ENCODE measurements at places on chromosomes 3 and 15.

GRCh38 chr15:62758126-62758951, 284.2 kb upstream of the TPM1 start:
- DNase-seq, result peak; percentile 96

- peak; percentile 74 for DNase-seq
These were observed 66.3 kb downstream of the ISG20 start for GRCh38 chr15:88704791-88705768.

DNA sequence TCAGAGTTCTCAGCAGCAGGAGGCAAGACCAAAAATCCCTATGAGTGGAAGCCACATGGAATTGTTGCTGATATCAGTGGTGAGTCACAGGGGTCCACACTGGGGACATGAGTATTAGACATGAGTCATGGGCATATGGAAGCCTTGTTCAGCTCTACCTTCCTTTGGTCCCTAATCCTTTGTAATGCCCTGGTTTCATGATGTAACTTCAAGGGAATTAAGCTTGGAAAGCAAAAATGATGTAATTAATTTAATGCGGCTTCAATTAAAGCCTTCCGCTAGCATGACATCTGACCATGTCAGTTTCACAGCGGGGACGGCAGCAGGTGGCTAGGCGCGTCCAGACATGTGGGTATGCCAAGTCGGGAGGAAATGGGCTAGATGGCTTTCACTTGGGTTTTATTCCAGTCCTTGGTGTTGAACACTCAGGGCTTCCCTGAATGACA, 176.1 kb upstream of the RGMA start:
- DNase-seq, result peak; percentile 90

DNA sequence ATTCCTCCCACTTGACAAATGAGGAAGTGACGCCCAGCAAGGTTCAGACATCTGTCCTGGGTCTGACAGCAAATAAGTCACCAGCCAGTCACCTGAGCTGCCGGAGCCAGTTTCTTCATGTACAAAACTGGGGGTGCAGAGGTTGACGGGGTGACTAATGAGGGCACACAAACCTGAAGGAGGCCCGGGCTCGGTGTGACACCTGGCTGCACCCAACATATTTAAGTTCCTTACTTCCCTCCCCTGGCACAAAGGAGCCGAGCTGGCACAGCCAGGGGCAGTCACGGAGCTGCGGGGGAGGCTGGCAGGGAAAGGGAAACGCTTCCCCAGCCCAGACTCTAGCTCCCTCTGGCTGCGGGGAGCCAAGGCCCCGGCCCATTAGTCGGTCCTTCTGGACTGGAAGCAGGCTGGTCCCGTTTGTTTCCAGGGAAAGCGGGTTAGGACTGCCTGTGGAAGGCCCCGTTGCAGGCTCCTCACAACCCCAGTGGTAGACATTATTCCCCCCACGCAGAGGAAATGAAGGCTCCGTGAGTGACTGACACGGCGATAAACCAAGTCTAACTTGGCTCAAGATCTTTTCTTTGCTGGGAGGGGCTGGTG, 2.3 kb downstream of the FBXL22 start:
- DNase-seq, result peak; percentile 31

DNA sequence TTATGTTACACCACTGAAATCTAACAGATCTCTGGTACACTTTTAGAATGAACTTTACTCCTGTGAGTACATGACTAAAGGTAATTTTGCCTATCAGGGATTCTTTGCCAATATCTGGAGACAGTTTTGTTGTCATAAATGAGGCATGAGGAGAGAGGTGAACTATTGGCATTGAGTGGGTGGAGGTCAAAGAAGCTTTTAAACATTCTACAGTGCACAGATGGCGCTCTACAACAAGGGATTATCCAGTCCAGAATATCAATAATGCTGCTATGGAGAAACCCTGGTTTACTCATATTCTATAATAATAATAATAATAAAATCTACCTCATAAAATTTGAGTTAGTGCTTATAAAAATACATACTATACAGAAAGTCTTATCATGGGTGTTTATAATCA, 702.3 kb downstream of the SI start:
- no peak for DNase-seq

DNA sequence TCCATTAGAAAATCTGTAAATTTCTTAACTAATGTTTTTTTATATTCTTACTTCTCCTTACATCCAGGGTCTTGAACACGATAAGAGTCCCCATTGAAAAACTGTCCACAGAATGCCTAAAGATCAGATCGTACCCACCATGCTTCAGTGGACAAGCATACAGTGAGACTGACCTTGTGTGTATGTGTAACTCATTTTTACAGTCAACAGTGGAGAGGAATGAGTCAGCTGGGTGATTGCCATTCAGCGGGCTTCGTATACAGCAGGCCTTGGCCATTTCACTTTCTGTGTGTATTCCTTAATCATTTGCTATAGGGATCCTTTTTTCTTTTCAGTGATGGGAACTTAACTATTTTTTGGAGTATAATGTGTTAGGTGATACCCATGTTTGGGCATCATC, 10.6 kb downstream of the PARP14 start:
- peak; percentile 34 for DNase-seq

GRCh38 chr3:185270956-185271332, 17.1 kb upstream of the EHHADH start:
- no peak for DNase-seq

GRCh38 chr3:139933766-139934165, 1.2 kb upstream of the CLSTN2 start:
- no peak for DNase-seq

DNA sequence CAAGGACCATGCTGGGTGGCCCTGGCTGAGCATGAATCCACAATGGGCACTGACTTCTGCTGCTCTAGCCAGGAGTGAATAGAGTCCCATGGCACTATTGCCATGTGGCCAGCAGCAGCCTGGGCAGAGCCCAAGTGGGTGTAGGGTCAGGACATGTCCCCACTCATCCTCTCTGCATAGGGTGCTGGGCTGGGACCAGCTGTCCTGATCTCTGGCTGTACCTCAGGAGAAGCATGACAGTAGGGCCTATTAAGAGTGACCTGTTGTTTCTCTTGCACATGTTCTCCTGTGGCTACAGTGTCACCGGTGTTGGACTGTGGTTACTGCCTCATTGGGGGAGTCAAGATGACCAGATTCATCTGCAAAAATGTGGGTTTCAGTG, 46.9 kb downstream of the DLEC1 start:
- DNase-seq, result no peak

DNA sequence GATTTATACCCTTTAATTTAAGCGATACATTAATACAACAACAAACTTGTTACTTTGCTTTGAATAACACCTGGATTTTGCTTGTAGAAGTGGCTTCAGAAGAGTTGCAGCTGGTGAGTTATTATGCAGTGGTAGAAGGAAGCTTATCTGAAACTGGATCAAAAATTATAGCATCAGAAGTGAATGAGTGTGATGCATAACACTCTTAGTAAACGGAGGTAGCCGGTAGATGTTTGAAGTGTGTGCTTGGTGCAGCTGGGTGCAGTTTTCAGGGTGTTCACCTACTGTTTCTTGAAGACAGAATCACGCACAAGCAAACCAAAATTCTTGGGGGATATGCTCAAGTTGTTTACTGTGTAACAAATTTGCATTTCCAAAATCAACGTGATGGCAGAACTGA, 103.1 kb downstream of the MITF start:
- no peak for DNase-seq

- peak; percentile 64 for DNase-seq
These were observed 106.3 kb upstream of the RNU6-1 start for GRCh38 chr15:67945951-67946700.

DNA sequence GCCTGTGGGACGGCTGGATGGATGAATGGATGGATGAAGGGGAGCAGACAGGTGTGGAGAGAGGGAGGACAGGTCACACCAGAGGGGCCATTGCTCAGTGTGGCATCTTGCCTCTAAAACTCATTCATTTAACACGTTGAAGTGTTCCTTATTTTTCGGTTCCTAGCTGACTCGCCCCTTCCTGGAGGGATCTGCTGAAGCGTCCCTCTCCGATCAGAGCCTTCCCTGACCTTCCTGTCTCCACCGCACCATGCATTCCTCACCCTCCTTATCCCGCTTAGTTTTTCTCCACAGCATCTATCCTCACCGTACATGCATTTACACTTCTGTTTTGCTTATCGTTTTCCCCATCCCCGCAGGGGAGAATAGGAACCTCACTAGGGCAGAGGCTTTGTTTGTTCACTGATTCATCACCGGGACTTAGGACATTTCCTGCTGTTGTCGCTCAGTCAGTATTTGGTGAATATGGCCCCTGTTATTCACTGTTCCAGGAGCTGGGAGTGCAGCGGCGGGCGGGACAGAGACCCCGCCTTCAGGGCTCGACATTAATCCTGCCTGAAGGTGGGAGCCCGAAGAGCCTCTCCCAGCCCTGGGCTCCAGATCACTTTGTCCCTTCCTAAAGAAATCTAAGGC, 32.0 kb downstream of the FOXL2 start:
- peak; percentile 65 for DNase-seq

GRCh38 chr3:170865209-170866094, 4.5 kb downstream of the RPL22L1 start:
- DNase-seq, result no peak

- no peak for DNase-seq
These were observed 36.0 kb upstream of the NR1I2 start for GRCh38 chr3:119745942-119746341.

GRCh38 chr15:35545316-35545823, 595 bp downstream of the DPH6 start:
- peak; percentile 58 for DNase-seq

- DNase-seq, result no peak
These were observed 58.1 kb upstream of the SLC6A6 start for GRCh38 chr3:14344351-14344750.

GRCh38 chr3:45008117-45008516, 18.0 kb upstream of the CLEC3B start:
- peak; percentile 54 for DNase-seq

- peak; percentile 70 for DNase-seq
These were observed 6.0 kb downstream of the MUC13 start for GRCh38 chr3:124928333-124929202.

DNA sequence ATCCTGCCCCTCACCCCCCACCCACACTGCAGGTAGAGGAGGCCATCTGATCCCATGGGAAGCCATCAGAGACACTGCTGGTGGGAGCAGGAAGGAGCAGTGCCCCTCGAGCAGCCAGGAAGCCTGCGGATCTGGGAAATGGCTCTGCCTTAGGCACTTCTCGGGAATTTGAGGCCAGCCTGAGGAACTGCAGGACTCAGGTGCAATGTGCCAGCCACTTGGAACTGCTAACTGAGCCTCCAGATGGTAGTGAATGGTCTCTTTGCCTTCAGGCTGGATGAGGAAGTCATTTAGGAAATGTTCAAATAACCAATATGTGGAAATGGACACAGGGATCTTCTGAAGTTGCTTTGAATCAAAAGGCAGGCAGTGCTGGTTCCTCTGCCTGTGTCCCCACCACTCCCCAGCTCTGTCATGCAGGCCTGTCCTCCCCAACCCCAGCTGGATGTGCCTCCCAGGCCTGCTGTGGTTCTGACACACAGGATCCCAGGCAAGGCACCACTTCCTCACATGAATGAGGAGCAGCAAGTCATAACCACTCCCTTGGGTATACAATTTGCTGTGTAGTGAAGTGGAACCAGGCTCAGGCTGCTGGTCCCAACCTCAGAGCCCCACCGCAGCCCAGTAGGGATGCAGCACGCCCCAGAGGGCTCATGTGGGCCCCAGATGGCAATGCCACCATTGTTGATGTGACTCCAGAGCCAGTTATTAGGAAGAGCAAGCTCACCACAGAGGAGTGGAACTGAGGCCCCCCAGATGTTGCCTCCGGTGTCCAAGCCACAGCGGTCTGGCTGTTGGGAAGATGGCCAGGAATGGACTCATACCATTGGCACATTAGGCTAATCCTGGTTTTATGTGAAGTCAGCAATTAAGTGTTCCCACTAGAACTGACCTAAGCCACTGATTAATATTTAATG, 46.5 kb upstream of the LIMD1 start:
- peak; percentile 67 for DNase-seq

DNA sequence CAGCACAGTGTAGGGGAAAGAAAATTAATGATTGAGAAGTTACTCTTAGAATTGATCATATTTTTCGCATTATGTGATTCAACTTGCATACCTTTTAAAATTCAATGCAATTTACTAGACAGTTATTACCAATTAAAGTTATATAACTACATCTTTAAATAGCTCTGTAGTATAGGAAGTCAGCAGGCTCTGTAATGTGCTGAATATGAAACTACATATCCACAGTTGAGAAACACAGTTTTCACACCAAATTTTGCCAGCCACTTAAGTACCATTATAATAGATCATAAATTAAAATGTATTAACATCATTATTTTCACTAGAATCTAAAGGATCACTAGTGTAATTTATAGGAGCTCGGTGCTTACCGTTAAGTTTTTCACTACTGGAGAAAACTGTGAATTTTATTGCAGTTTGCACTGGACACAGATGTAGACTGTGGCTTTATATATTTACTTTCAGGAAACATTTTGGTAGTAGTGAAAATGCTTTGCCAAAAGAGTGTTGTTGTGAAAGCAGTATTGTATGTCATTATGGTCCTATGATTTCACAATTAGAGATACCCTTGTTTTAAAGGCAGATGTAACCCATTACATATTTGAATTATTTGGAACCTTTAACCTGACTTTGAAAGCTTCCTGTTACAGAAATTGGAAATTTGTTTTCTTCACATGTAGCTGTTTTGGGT, 113.6 kb downstream of the PLCL2 start:
- no peak for DNase-seq

DNA sequence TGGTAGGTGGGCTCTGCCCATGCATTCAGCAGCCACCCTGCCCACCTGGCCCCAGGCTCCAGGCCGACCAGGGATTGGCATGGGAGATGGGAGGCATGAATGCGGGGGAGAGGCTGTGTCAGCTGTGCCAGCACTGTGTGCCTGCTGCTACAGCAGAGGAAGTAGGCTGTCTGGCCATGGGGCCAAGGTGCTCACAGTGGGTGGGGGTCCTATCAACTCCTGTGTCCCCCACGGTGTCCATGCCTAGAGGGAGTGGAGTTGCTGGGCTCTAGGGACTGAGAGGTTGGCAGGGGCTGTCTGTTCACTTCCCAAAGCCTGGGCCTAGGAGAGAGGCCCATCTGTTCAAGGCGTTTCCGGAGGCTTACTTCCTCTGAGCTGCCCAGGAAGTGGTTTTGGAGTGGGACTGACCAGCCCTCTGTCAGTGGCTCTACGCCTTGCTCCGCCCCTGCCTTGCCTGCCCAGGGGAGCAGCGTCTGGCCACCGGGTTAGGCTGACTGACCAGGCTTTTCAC, 5.8 kb downstream of the PRKCD start:
- peak; percentile 19 for DNase-seq

DNA sequence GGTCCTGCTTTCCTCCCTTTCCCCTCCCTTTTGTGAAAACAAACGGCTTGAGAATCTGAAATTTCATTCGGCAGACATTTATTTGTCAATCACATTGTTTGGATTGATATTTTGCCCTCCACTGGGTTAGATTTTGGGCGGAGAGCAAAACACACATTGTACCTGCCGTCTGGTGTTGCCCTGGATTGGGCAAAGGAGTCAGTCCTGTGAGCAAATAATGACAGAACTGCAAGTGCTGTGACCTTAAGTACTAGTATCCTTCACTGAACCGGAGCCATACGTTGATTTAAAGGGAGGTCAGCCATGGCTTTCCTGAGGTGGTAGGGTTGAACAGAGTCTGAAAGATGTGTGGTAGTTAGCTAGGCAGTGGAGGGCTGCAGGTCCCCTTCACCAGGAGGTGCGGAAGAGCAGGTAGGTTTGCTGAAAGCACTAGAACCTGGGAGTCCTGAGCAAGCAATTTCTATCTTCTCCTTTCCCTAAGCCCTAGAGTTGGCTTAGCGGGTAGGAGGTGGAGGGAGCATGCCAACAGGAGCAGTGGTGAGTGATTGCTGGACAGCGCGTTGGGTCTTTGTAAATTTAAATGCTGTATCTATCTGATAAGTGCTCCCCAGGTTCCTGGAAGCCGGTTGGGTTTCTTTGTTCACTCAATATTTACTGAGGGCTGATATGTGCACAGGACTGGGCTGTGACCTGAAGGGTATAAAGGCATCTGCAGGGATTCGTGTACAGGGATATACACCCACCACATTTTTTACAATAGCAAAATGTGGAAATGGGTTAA, 2.0 kb downstream of the PDIA5 start:
- no peak for DNase-seq
